ENCODE measurements at places on chromosomes 6 and 20.

GRCh38 chr6:26103141-26103769 is 16.0 kb downstream of the HFE start:
- no peak for DNase-seq

GRCh38 chr20:11551479-11551878 is 366.2 kb upstream of the BTBD3 start:
- no peak for DNase-seq

DNA sequence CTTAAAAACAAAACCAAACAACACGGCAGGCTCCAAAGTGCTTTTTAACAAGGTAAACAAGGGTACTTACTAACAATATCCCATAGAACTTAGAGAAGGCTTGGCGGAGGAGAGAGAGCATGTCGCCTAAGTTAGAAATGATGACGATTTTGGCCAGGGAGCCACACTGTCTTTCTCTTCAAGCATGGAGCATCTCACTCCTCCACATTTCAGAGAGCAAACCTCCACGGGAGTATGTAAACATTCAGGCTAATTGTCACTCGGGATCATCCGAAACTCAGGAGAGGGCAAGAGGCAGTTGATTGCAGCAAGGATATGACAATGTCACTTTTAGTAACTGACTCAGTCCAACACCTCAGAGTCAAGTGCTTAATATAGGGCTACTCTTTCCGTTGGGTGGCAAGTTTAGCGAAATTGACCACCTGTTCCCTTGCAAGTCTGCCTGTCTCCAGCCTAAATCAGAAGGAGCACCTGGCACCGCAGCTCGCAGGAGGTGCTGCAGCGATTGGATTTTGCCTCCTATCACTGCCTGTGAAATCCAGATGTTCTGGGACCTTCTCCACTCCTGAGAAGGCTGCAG is 65.8 kb upstream of the RPS6KA2 start:
- DNase-seq = no peak

DNA sequence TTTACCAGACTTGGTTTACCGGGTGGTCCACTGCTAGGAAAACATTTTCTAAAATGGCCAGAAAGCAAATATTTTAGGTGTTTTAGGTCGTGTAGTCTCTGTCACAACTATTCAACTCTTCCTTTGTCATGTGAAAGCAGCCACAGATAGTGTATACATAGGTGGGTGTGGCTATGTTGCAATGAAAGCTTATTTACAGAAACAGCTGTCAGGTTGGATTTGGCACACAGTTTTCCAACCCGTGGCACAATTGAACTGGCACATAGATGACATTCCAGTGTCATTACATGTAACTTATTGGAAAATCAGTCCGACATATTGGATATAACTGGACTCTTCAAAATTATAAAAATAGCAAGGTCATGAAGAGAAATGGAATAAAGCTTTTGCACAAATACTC is 68.9 kb upstream of the KCNQ5 start:
- no peak for DNase-seq

GRCh38 chr6:42227173-42227850 is 9.7 kb upstream of the MRPS10 start:
- DNase-seq = no peak

GRCh38 chr6:15417811-15418210 is 171.9 kb downstream of the JARID2 start:
- DNase-seq = no peak

GRCh38 chr6:170461556-170462365 is 91.3 kb downstream of the PSMB1 start:
- DNase-seq = no peak

- DNase-seq = no peak
These were observed 241.6 kb downstream of the BMP7 start for GRCh38 chr20:57024849-57025248.

- no peak for DNase-seq
These were observed 2.6 kb upstream of the ZKSCAN3 start for GRCh38 chr6:28347119-28347518.

- DNase-seq = no peak
These were observed 82.0 kb upstream of the EDN1 start for GRCh38 chr6:12208190-12208589.

DNA sequence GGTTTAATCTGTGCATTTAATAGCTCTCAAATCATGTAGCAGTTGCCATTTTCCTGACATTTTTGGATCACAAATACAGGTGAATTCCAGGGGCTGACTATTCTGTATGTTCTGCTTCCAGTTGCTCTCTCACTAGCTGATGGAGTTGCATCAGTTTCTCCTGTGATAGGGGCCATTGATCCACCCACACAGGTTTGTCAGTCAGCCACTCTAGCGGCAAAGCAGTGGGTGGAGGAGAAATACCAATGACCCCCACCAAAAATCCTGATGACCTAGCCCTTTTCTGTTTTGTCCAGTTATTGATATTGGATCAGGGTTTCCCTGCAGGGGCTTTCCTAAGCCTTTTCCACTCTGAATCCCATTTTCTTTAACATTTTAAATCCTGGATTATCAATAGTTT is 72.3 kb upstream of the BTN3A2 start:
- no peak for DNase-seq

GRCh38 chr20:52103335-52103912 is 88.2 kb downstream of the ZFP64 start:
- no peak for DNase-seq

DNA sequence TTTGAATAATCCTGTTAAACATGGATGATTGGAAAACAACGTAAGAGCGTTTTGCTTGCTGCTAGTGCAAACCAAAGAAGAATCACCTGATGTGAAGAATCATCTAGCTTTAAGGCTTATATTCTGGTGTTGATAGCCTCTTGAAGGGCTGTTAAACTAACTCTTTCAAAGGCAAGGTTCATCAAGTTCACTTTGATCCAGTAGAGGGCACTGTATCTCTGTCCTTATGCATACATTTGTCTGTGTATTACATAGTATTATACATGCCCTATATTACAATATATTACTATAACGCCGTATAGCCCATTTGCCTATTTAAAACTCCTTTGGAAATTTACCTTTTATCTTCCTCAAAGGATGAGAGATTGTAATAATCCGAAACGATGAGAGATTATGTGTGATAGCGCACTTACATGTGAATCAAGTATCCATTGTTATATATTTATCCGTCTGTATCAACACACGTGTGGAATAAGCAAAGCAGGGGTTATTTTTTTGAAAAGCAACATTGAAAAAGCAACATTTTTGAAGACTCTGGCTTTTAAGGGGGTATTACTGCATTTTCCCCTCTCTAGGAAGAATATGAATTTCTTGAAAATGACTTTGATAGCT is 50.8 kb upstream of the NRN1 start:
- peak; percentile 2 for DNase-seq

DNA sequence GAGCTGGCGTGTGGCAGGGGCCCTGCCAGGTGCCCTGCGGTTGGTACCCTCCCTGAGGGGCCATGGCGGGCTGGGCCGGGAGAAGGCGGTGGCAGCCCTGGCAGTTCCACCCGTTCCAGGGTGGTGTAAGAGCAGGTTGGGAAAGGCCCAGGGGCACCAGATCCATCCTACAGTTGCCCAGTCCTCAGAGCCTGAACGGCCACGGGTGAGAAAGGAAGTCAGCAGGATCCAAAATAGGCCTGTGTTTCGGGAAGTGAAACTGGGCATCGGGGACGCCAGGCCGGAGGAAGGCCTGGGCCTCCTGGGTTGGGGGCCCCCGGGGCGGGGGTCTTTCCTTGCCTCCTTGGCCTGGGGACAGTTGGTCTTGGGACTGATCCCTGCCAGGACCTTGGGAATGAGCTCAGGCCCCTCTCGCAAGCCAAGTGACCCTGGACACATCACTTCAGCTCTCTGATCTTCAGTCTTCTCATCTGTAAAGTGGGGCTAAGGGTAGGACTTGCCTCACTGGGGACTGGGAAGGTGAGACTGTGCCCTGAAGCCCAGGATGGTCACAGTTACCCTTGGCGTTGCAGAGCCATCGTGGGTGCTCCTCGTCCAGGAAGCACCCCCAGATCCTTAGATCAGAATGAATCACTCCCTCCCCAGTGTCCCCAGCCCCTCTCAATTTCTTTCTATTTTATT is 18.1 kb upstream of the NOL4L start:
- DNase-seq = no peak

DNA sequence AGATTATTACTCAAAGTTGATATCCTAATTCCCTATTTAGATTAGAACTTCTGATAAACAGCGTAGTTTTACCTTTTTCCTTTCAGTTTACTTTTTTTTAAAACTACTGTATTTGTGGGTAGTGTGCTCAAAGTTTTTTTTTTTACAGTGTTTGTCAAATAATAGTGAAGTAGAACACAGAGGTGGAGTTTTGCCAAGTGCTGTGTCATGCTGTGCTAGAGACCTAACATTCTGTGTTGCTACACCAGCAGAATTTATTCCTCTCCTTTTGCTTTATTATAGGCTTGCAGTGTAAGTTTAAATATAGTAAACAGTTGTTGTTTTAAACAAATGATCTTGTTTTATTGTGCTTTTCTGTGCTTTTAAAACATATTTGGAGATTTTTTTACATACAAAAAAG is 125.4 kb downstream of the HIVEP1 start:
- no peak for DNase-seq

- no peak for DNase-seq
These were observed 55.7 kb upstream of the NOP56 start for GRCh38 chr20:2596673-2597279.

- DNase-seq = peak; percentile 23
These were observed 61.5 kb upstream of the HDDC2 start for GRCh38 chr6:125363039-125363823.

- DNase-seq = no peak
These were observed 14.4 kb downstream of the FOXP4 start for GRCh38 chr6:41560431-41561192.

- DNase-seq = no peak
These were observed 476.3 kb downstream of the PRKN start for GRCh38 chr6:162251257-162251656.

- DNase-seq = no peak
These were observed 220.8 kb upstream of the MARCKS start for GRCh38 chr6:113636357-113636824.

DNA sequence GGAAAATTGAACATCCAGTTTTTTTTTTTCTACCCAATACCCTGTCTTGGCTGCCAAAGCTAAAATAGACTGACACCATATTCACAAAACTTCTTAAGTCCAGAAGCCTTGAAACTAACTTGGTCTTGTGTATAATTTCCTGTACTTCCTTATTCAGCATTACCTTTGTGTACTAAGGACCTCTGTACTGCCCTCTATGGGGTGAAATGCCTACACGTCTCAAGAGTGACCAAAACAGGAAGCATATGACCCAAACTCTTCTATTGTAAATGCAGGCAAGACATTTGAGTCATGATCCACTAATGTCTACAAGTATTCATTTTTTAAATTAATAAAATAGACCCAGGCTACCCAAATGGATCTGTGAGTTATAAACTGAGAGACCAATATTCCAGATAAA is 50.4 kb downstream of the HMGCLL1 start:
- DNase-seq = no peak

DNA sequence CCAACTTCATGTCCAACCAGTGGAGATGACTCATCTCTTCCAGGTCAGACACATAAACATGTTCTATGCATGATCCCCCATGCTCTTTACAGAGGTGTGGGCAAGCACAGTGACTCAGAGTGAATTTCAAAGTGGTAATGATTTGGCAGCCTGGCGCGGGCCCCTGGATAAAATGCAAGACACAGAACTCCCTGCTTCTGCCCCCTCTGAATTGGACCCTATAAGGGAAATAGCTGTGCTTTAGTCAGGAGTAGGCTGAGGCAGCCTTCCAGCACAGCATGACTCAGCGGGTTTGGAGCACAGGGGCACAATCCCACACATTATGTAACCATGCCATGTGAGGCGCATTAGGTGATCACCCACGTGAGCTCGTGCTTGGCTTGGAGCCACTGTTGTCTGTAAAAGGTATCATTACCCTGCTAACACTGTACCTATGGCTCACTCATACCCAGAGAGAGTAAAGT is 127.4 kb downstream of the C6orf118 start:
- DNase-seq = no peak

- DNase-seq = no peak
These were observed 22.2 kb downstream of the TOX2 start for GRCh38 chr20:43936805-43937204.

GRCh38 chr6:168826078-168826390 is 385.1 kb downstream of the SMOC2 start:
- no peak for DNase-seq

DNA sequence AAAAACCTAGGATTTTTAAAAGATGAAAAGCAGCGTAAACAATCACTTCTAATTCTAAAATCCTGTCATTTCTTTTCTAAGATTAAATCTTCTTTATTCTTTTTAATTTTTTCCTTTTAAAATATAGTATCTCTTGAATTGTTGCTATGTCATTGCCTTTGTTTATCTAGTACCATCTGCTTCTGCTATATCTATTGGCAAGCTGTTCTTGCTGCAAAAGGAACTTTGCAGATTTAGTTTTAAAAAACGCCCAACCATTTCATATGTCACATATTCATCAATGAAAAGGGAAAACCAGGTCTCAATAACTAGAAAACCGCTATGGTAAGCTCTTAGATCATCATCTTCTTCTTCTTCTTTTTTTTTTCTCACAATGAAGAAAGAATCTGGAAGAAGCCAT is 11.5 kb upstream of the EEF1A1 start:
- DNase-seq = no peak

DNA sequence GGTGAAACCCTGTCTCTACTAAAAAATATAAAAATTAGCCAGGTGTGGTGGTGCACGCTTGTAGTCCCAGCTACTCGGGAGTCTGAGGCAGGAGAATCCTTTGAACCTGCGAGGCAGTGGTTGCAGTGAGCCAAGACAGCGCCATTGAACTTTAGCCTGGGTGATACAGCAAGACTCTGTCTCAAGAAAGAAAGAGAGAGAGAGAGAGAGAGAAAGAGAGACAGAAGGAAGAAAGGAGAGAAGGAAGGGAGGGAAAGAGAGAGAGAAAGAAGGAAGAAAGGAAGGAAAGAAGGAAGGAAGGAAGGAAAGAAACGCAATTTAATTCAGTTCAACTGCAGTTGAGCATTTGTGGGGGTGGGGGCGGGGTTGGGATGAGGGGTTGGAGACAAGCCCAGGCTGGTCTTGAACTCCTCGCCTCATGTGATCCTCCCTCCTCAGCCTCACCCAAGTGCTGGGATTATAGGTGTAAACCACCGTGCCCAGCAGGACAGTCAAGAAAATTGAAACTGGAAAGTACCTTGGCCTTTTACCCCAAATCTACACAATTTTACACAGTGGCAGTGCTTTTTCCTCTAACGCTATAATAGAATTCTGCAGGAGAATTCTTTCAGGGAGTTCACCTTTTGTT is 30.5 kb downstream of the TRIM27 start:
- no peak for DNase-seq

Data from NCI-H1092 (cell line).